ENCODE measurements at places on chromosomes 2 and 18.

- no peak for DNase-seq
Observed at GRCh38 chr2:98356729-98357128, 10.5 kb downstream of the CNGA3 start.

DNA sequence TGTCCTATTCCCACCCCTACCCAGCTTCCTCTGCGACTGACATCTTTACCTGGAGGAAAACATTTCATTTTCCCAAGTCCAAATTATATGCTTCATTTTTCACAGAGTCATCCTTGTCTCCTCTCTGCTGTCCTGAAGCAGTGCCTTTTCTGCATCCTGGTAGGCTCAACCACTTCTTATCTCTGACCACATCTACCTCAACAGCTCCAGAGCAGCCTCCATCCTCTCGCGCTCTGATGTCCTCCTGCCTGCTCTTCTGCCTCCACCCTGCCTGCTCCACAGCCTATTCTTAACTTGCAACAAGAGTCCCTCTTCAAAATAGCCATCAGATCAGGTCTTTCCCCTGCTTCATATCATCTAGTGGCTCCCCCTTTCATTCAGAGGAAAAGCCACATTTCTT is 457.1 kb downstream of the PARD3B start:
- no peak for DNase-seq

- DNase-seq: no peak
Observed at GRCh38 chr2:134621939-134622705, 96.7 kb downstream of the TMEM163 start.

DNA sequence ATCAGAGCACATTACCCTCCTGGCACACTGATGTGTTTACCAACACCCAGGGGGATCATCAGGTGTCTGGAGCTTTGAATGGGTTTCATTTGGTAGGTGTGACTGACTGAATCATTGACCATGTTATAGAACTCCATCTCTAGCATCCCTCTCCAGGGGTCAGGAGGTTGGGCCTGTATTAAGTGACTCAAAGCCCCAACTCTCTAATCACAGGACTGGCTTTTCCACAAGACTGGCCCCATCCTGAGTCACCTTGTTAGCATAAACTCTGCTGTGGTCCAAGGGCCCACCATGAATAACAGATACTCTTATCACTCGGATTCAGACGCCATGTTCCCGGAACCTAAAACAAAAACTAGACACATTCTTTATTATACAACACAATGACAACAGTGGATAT is 125.9 kb upstream of the NDUFV2 start:
- DNase-seq: no peak

GRCh38 chr2:215283221-215283620 is 28.6 kb upstream of the ATIC start:
- peak; percentile 28 for DNase-seq

- DNase-seq: peak; percentile 32
Observed at GRCh38 chr18:26656944-26657536, 108.7 kb upstream of the KCTD1 start.

DNA sequence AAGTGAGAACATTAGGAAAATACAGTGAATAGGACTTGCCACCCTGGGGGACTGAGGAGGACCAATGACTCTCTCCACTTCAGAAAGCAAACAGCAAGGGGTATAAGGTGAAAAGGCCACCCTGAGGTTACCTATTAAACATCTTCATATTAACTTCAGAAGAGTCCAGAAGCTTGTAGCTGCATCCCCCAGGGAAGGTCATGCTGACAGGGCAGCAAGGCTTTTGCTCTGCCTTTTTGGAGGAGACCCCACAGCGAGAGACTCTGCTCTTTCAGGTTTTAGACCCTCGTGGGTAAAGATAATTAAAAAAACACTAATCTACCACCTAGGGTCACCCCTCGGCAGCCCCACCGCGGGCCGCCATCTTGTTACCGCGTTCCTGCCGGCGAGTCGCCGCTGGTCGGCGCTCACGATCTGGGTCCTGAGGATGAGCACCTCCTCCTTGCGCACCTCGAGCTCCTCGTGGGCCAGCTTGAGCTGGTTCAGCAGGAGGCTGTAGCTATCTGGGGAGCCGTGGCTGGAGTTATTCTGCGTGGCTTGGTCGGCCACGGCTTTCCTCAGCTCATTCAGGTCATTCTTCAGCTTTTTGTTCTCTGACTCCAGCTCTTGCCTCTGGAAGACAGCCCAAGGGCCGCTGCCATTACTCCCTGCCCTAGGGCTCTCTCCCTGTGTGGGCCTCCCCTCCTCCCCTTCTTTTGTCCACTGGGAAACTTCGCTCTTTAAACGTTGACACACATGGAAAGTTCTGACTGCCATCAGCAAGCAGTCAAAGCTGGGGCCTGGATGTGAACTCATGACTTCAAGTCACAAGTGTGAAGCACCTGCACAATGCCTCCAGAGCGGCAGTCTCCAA is 50.7 kb upstream of the ACAA2 start:
- no peak for DNase-seq

DNA sequence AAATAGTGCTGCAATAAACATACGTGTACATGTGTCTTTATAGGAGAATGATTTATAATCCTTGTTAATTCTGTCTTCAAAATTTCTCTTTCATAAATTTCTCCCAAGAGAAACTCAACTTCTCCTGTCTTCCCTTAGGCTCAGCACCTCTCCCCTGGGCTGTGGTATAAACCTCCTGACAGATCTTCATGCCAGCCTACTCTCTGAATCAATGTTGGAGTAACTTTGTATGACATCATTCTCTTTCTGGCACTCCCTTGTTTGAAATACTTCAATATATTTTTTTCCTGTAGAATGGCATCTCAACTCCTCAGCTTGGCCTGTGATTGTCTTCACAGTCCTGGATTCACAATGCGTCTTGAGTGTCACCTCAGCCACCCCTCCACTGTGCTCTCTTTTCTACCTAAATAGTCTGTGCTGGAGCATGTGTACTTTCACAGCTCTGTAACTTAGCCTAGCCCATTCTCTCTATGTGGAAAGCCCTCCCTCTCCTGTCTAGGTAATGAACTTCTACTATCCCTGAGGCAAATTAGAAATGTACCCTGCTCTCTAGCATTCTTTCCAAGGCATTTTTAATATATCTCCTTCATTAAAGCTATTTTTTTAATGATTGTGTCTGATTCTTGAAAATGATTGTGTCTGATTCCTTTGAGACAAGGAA is 649.9 kb upstream of the FANCL start:
- DNase-seq: peak; percentile 10

- DNase-seq: no peak
Observed at GRCh38 chr2:158313734-158314133, 142.8 kb downstream of the CCDC148 start.

DNA sequence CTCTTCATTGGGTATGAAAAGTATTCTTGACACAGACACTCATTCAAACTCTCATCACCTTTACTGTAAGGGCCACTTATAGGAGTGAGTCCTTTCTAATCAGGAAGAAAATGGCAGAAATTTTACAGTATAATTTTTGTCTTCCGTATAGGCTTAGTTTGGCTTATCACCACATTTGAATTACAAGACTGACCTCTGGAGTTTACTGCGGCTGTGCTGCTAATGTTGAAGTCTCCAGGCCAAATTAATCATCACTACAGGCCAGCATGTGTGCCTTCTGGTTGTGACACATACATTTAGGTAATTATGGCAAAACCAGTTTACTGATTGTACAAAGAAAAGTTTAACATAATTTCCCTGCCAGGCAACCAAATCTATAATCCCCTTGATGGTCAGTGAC is 753.6 kb upstream of the GCFC2 start:
- DNase-seq: no peak

DNA sequence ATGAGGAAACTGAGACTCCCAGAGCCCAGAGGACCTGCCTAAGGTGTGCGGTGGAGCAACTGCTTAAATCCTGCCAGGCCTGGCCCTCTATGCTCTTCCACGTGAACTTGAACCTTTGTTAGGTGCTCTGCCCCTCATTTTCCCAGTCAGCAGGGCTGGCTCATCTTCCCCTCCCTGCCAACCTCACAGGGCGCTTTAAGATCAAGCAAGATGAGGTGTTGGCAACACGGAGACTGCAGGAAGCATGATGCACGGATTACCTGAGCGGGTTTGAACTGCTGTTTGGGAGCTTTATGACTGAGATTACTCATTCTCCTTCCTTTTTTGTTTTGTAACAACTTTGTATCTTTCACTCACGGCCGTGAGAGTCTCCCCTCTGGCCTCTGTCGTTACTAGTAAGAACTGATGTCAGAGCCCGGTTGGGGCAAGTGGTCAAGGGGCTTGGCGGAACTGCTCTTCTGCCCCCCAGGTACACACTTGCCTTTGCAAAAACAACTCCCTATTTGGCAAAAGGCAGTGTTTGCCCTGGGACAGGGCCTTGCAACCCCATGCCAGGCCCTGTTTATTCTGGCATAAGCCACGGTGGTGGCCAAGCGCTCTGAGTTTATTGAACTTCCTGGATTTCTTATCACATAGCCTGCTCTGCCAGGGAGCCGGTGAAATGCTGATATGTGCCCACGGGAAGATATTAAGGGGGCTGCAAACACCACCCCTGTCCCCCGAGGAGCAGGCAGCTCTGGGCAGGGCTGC is 127.8 kb downstream of the INHBB start:
- DNase-seq: no peak

GRCh38 chr18:49178736-49179135 is 228.0 kb upstream of the SMAD7 start:
- peak; percentile 53 for DNase-seq

DNA sequence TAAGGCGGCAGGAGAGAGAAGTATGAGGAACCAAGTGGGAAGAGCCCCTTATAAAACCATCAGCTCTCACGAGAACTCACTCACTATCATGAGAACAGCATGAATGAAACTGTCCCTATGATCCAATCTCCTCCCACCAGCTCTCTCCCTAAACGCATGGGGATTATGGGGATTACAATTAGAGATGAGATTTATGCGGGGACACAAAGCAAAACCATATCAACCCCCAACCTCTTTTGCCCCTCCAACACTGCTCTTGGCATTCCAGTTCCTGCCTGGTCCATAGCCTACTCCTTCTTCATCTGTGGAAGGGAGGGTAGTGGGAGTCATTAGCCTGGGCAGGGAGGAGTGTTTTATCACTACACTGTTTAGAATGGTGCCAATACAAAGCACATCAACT is 1.4 kb upstream of the EHD3 start:
- DNase-seq: no peak

DNA sequence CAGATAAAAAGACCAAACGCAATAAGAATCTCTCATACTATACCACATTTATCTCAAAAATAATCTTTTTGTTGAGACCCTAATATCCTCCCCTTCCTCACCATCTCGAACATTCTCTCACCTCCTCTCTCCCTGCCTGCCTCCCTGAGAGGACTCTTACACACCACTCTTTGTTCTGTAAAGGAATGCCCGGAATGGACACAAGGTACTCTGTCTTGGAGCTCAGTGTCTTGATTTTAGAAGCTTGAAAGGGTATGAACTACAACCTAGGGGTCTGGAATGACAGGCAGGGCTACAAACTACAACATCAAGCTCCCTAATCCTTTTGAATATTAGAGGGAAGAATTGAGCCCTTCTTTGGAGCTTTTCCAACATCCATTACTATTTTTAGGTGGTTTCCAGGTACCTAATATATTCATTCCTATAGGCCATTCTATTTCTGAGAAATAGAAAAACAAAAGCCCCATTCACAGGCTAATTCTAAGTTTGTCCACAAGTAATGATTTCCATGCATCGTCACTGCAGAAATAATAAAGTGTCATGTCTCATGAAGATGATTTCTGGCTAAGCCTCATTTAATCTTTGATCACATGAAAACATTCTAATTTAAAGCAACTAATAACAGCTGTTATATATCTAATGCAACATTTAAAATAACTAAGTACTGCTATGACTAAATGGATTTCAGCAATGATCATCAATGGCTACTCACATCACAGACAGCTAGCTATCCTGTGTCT is 60.6 kb downstream of the LRP2 start:
- no peak for DNase-seq

DNA sequence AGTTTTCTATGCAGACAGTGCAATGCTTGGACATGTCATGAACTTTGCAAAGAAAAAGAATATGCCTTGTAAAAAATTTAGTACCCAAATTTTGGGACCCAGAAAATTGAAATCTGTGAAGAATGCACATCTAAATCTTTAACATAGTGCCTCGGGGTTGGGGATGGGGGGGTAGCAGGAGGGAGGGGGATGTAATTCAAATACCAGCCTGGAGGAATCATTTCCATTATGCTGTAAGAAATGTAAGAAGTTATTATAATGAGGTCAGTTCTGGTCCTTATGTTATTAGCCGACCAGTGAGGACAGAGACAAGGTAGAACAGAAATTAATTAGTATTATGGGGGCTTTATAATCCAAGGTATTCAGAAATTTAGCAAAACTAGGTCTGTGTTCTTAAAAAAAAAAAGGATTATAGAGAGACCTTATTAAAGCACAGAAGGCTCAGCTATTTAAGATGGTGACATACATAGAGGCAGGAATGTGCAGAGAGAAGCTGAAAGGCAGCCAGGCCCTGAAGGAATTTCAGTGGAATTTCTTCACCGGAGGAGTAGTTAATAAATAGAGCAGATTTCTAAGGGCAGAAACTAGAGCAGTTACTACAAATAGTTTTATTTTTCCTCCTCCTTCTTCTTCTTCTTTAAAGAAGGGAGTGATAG is 89.0 kb upstream of the RBMS1 start:
- no peak for DNase-seq

- DNase-seq: no peak
Observed at GRCh38 chr18:73283788-73284187, 416.0 kb upstream of the NETO1 start.

DNA sequence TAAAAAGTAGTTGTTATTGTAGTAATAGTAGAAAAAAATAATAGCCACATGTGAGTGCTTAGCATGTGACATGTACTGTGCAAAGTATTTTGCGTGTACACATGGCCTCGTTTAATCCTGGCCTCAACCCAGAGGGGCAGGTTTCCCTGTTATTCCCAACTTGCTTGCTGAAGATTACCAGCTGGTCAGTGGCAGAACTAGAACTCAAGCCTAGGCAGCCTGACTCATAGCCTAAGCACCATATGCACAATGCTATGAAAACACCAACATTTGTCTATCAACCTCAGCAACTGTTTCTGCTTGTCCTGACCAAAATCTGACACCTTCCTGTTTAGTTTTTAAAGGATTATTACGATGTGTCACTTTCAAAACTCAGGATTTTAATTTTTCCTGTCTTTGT is 234.9 kb upstream of the SMAD7 start:
- no peak for DNase-seq

DNA sequence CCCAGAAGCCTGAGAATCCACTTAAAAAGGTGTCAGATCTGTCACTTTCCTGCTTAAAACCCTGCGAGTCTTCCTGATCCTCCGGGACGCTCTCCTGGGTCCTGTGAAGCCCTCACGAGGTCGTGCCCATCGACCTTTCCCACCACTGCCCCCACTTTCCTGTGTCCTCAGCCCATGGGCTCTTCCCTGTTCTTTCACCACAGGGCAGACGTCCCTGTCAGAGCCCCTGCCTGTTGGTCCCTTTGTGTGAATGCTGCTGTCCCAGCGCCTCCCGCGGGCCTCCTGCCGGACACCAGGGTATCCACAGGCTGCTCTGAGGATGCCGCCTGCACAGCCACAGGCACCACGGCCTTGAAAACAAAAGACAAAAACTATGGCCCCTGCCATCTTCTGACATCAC is 125.6 kb downstream of the TMEM18 start:
- no peak for DNase-seq

GRCh38 chr2:70111752-70112591 is 24.7 kb downstream of the PCBP1 start:
- DNase-seq: peak; percentile 59
